ENCODE measurements at places on chromosomes 3 and 15.

DNA sequence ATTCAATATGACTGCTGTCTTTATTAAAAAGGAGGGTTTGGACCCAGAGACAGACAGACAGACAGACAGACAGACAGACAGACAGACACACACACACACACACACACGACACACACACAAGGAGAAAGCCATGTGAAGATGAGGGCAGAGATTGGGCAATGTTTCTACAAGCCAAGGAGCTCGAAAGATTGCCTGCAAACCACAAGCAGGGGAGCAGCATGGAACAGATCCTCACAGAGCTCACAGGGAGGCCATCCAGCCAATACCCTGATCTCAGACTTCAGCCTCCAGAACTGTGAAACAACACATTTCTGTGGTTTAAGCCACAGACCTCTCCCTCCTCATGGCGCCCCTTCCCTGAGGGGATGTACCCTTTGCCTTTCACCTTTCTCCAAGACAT is 35.8 kb upstream of the ABHD2 start:
- DNase-seq: no peak

- no peak for DNase-seq
These were observed 123.2 kb upstream of the EPHA3 start for GRCh38 chr3:88984256-88984655.

DNA sequence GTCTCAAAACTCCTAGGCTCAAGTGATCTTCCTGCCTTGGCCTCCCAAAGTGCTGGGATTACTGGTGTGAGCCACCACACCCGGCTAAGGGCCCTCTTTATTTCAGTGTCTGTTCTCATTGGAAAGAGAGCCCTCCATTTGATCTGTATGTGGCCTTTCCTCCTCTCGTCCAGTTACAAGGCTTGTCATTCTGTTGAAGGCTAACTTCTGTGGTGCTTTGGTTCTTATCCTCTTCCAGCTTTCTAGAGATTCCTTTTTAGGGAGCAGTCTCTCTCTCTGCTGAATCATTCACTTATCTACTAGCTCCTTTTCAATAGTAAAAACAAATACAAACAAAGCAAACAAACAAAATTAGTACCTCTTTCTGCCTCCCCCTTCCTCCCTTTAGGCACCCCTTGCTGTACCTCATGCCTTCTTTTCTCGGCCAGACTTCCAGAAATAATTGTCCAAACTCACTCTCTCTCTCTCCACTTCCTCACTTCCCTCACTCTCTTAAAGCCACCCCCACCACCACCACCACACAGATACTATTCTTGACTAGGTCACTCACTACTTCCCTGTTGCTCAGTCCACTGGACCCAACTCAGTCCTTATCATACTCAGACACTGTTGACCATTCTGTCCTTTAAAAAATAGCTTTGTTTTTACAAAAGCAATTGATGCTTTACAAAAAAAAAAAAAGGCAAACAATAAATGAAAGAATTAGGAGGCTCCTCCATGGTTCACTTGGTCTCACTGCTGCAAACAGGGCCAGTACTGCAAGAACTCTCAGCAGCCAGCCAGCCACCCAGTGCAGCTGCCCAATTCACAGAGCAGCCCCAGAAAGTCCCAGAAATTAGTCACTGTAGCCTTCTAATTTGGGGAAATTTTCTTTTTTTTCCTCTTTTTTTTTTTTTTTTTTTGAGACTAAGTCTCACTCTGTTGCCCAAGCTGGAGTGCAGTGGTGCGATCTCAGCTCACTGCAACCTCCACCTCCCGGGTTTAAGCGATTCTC is 31.7 kb upstream of the RAB11A start:
- no peak for DNase-seq

DNA sequence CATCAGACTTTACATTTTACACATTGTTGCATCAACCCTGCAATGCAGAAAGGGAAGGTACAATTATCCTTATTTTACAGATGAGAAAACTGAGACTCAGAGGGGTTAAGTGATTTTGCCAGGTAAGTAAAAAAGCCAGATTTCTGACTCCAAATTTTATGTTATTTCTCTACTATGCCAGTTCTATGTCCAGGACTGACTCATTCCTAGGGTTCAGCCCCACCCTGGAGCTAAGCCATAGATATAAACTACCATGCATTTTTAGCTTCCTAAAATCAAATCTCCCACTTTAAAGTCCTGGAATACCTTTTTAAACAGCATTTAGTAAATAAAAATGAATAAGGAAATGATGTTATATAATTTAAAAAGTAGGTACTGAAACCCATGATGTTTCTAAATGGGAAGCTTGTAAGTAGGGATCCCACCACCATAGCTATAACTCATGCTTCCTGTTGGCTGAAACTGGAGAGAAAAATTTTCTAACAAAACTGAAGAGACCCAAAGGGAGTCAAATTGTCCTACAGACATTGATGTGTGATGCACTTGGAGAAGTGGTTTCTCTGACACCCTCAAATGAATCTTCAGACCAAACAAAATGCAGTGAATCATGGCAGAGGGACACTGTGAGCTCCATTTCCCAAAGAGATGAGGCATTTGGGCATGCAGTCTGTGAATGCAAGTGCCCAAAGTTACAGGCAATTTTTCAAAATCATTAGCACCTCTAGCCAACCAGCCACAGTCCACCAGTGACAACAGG is 301.7 kb upstream of the UMPS start:
- no peak for DNase-seq

DNA sequence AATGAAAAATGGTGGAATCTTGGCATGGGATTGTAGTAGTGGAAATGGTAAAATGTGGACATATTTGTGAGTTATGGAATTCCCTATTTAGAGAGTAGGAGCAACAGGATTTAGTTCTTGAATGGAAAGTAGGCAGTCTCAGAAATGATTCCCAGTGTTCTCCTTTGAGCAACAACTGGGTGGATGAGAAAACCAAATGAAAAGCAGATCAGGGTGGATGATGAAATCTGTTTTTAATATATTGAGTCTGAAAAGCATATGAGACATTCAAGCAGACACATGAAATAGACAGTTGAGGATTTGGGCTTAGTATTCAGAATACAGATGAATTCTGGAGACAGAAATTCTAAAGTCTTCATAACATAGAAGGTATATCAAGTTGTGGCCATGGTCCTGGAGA is 451.3 kb downstream of the LPP start:
- DNase-seq: no peak

DNA sequence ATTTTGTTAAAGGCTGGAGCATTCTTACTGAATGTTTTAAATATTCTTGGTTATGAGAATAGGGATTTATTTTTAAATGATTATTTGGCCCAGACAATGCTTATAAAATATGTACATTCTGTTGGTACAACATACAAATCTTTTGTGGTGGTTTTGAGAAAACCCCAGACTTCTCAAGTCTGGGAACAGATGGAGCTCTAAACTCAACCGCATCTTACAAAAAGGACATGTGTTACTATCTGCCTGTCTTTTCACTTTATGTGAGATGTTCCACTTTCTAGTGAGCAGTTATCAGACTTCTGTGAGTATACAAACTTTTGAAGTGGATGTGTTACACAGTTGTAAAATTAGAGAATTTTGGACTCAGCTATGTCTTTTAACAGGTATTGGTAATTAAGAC is 135.5 kb upstream of the RBMS3 start:
- DNase-seq: no peak

GRCh38 chr15:89172921-89173320 is 48.5 kb downstream of the RLBP1 start:
- no peak for DNase-seq

DNA sequence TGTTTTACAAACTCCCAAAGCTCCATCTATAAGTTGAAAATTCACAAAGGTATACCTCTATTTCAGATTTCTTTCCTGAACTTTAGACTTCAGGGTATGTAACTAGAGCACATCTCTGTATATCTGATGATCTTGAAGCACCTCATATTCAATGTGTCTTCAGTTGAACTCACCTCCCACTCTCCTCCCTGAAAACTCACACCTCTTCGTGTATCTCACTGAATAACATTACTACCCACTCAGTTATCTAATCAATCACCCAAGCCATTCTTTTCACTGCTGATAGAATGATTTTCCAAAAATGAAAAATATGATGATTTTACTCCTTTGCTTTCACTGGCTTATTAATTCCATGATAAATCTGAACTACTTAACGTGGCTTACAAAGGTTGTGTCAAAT is 52.9 kb downstream of the GTPBP8 start:
- no peak for DNase-seq

GRCh38 chr3:159904911-159905310 is 83.7 kb upstream of the IL12A start:
- no peak for DNase-seq

- no peak for DNase-seq
These were observed 6.8 kb upstream of the RARRES1 start for GRCh38 chr3:158739078-158739477.

DNA sequence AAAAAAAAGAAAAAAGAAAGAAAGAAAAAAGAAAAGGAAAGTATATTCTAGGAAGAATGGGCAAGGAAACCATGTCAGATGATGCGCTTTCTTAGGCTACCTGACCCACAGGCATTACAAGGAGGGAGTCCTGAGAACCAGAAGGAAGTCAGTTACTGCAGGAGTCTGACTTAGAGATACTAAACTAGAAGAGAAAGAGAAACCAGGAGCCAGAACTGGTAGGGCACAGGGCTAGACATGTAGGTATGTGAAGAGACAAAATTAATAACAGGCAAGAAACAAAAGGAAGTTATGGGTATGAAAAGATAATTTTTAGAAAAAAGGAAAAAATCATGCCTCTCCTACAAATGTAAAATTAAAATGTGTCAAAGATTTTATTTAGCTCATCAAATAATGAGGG is 63.3 kb upstream of the LRRN1 start:
- DNase-seq: no peak
